Activated CD4-positive, alpha-beta memory T cell treated with anti-CD3 and anti-CD28 coated beads, Interleukin-2, amount 10 ng/mL, durations not matched to agents 7 days and 5 days (primary cell): ENCODE measurements at places on chromosomes 2 and 18. TPM values are rescaled to one million over a fixed set of nuclear protein-coding genes. Genes with fewer than 3 reads are reported as not detected.

Gene CHAC2
- 9.1 TPM for total RNA-seq

Gene RBM44
- 0.93 TPM for total RNA-seq

Gene MCFD2
- 48.4 TPM for total RNA-seq

Gene ARL4C
- 445 TPM for total RNA-seq

Gene LRRC30
- total RNA-seq = not detected

Gene PDCD1
- total RNA-seq = 17.9 TPM

Gene TFPI
- not detected for total RNA-seq

Gene COLEC11
- total RNA-seq = not detected

Gene PROKR1
- total RNA-seq = not detected

Gene SLC9A4
- total RNA-seq = 0.15 TPM

Gene CNDP1
- total RNA-seq = not detected

Gene WDR7
- 29.1 TPM for total RNA-seq

Gene SIX3
- total RNA-seq = 0.08 TPM

Gene MTERF4
- 45.4 TPM for total RNA-seq

Gene FEV
- total RNA-seq = not detected

Gene CERKL
- 0.08 TPM for total RNA-seq

Gene CBLN2
- total RNA-seq = not detected

Gene SKA1
- total RNA-seq = 45.6 TPM

Gene RNU2-63P
- total RNA-seq = 16.1 TPM

Gene CYTIP
- total RNA-seq = 389 TPM

Gene PLCD4
- 0.38 TPM for total RNA-seq

Gene OSBPL1A
- total RNA-seq = 0.93 TPM

Gene KRTCAP3
- 10.1 TPM for total RNA-seq

Gene ARL5A
- 52.7 TPM for total RNA-seq

Gene POTEJ
- total RNA-seq = not detected

Gene CCDC141
- 2.6 TPM for total RNA-seq

Gene GKN2
- total RNA-seq = not detected

Gene MDH1
- total RNA-seq = 190 TPM

Gene PXDN
- not detected for total RNA-seq

Gene CNTNAP5
- total RNA-seq = not detected

Gene EPHA4
- 11.8 TPM for total RNA-seq

Gene ALKAL2
- total RNA-seq = not detected

Gene FAM110C
- 4.8 TPM for total RNA-seq

Gene BOLL
- not detected for total RNA-seq

Gene MALL
- not detected for total RNA-seq

Gene FARSB
- 20.8 TPM for total RNA-seq

Gene SLC66A2
- 28.6 TPM for total RNA-seq

Gene SOCS6
- 2.1 TPM for total RNA-seq

Gene POTEE
- 0.83 TPM for total RNA-seq

Gene ANKRD53
- not detected for total RNA-seq

Gene DIPK1C
- total RNA-seq = not detected

Gene CCDC68
- not detected for total RNA-seq

Gene NOSTRIN
- total RNA-seq = not detected

Gene CTAGE1
- not detected for total RNA-seq

Gene SOWAHC
- total RNA-seq = 0.90 TPM

Gene MOB4
- total RNA-seq = 23.5 TPM
